ENCODE measurements at places on chromosomes 2 and 18. TPM values are rescaled to one million over a fixed set of nuclear protein-coding genes. Genes with fewer than 3 reads are reported as not detected.

The WNT6 gene
- total RNA-seq = 8.1 TPM

- H3K27ac ChIP-seq = no peak overlapping the region
- no peak for DNase-seq
- no peaks in the 10 kb centered on the region for H3K27me3 ChIP-seq
- peaks cover 38% of the 10 kb centered on the region for H3K36me3 ChIP-seq
- H3K4me1 ChIP-seq = peaks cover 20% of the 10 kb centered on the region
- no peak overlapping the region for H3K4me3 ChIP-seq
Observed at GRCh38 chr2:216502381-216503158, 3.9 kb downstream of the RPL37A start.

- no peaks in the 10 kb centered on the region for H3K36me3 ChIP-seq
- no peak overlapping the region for H3K27ac ChIP-seq
- no peaks in the 10 kb centered on the region for H3K27me3 ChIP-seq
- no peak overlapping the region for H3K4me3 ChIP-seq
Observed at GRCh38 chr2:72004201-72004915, 143.3 kb downstream of the CYP26B1 start.

The KLF7 gene
- total RNA-seq = 17.1 TPM

DNA sequence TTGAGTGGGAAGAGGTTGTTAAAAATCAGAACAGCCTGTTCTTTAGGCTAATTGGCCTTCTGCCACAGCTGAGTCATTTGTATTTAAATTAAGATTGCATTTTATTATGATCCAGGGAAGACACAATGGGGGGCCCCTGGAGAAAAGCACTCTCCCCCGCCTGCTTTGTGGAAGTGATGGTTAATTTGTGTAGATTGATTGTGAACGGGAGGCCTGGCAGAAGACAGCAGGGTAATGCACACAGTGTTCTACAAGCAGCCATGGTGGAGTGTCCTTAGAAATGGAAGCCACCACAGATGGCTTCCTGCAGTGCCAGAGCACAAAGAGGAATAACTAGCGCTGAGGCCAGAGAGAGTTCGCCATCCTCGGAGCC is 19.6 kb downstream of the RAMP1 start:
- no peak overlapping the region for H3K4me3 ChIP-seq
- no peak overlapping the region for H3K27ac ChIP-seq
- H3K4me1 ChIP-seq = peaks cover 21% of the 10 kb centered on the region
- H3K36me3 ChIP-seq = no peaks in the 10 kb centered on the region
- no peak for DNase-seq

Measured in Panc1 (cell line).